Fibroblast of mammary gland (primary cell): ENCODE measurements at places on chromosomes 7 and 10.

GRCh38 chr7:112286250-112287086 lies 80.0 kb downstream of the ZNF277 start:
- DNase-seq = no peak

DNA sequence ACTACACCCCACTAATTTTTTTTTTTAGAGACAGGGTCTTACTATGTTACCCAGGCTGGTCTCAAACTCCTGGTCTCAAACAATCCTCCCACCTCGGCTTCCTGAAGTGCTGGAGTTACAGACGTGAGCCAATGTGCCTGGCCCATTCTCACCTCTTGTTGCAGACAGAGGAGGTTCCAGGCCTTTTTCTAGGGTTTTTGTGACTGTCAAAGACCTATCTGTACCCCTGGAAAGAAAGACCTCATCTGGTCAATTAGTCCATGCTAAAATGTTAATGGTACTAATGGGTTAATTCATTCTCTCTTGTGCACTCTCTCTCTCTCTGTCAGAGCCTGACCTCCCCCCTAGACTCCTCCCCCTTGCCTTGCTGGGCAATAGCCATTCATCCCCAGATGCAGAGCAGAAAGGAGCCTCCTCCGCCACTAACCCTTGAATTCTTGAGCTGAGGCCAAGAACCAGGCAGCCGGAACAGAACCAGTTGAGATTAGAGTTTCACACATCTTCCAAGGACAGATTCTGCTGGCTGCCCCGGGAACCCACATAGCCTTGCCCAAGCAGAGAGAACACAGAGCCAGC lies 209.7 kb downstream of the SKIDA1 start:
- peak; percentile 82 for DNase-seq

DNA sequence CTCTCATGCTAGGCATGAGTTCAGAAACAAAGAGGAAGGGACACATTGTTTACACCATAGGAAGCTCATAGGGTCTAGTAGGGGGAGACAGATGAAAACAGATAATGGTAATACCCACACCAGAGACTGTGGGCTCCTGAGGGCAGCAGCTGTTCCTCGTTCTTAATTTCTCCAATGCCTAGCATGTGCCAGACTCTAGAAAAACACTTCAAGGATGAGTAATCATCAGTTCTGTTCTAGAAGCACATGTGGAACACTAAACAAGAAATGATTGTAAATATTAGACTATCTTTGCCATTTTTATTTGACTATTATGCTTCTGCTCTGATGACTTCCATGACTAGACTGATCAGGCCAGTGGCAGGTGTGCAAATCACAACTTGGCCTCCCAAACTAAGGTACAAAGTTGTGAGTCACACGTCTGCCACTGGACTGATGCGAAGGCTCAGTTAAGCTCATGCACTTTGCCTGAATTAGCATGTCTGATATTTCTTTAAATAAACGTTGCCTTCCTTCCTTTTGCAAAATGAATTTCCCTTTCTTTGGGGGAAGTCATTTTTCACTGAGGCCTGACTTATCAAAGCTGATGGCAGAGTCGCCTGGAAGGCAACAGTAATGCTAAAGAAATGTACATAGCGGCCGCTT lies 89.2 kb upstream of the FGL2 start:
- no peak for DNase-seq

DNA sequence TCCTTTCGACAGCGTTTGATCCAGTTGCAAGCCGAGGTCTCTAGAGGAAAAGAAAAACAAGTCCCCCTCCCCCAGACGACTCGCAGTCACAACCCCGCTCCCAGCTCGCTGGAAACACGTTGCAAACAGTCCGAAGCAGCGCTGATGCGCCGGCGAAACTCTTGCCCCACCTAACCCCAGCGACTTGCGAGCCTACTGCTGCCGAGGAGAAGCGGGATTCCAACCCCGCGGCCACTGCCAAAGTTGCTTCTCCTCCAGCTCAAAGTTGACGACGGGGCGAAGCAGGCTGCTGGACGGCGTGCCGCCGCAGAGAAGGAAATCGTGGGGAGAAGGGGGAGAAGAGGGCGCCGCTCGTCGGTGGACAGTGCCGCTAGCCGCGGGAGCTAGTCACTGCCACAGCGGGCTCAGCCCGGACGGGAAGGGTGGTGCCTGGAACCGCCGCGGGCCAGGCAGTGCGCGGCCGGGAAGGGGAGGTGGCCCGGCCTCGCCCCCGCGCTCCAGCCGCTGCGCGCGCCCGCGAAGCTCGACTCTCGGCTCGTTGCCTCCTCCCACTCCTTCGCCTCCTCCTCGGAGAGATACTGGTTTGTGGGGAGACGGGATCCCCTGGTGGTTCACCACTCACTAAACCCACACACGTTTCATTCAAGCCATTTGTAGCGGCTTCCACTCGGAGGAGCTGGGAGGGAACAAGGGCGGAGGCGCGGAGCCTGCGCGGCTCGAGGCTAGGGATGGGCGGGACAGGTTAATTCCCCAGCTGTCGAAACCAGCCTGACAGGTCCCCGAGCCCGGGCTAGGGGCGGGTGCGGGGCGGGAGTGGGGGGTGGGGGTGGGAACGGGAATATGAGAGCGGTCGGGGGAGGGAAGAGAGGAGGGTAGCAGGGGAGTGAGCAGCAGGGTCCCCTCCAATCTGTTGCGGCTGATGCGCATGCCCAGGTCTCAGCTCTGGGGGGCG lies at the start of gene GPR37:
Gene GPR37 (minus strand): TSS at position 392 of the 952 bp plus-strand sequence. CDS start 816 bp downstream, outside the sequence.
- peak; percentile 33 for DNase-seq

GRCh38 chr10:125034675-125035074 lies 92.8 kb downstream of the ZRANB1 start:
- DNase-seq = peak; percentile 45

GRCh38 chr7:98995111-98995510 lies 116.8 kb downstream of the TRRAP start:
- DNase-seq = no peak

GRCh38 chr10:50648935-50649227 lies 25.1 kb upstream of the SGMS1 start:
- DNase-seq = no peak

- DNase-seq = no peak
These were observed 1078.3 kb downstream of the NRG3 start for GRCh38 chr10:82953331-82953730.
